ENCODE measurements at places on chromosomes 3 and 15. TPM values are rescaled to one million over a fixed set of nuclear protein-coding genes. Genes with fewer than 3 reads are reported as not detected.

DNA sequence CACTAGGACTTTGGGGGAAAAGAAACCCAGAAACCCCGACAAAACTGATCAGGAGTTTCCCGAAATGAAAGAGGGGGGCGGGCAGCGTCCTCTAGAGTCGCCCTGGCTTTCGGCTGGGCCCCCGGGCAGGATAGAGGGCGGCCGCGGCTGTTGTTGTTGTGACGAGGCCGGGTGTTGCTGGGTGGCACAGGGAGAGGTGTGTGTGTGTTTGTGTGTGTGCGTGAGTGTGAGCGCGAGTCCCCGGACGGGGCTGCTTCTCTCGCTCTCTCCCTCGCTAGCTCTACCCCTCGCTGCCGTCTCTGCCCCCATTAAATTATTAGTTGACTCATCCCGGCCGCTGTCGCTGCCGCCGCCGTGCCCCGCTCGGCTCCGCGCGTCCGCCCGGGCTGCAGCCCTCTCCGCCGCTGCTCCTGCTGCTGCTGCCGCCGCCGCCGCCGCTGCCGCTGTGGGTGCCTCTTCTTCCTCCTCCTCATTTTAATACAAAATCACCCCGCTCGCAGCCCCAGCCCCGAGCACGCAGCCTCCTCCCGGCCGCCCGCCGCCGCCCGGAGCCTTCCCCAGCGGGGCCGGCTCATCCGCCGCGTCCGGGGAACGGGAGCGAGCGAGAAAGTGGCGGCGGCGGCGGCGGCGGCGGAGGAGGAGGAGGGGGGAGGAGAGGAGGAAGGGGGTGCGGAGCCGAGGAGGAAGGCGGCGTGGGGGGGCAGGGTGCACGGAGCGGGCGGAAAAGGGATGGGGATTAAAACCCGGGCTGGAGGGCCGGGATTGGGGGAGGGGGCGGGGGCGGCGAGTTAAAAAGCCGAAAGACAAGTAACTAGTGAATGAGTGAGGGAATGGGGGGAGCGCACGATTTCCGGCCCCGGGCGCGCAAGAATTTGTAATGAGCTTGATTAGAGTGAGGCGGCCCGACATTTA lies at the start of gene SATB1:
TSS of gene SATB1 (minus strand) at position 611 of the 912 bp plus-strand sequence. CDS start 4,372 bp downstream, outside the sequence.
- peak; percentile 64 for DNase-seq

GRCh38 chr3:20080956-20081554 lies 40.8 kb downstream of the KAT2B start:
- DNase-seq: no peak

- DNase-seq: no peak
Measured at GRCh38 chr15:69574506-69574905, 121.9 kb downstream of the RPLP1 start.

- DNase-seq: no peak
Measured at GRCh38 chr3:145286937-145287336, 874.0 kb downstream of the PLOD2 start.

RTP2 gene
- not detected for total RNA-seq

- DNase-seq: no peak
Measured at GRCh38 chr3:126351086-126351770, 6.0 kb downstream of the KLF15 start.

- DNase-seq: no peak
Measured at GRCh38 chr3:187593451-187593850, 76.7 kb downstream of the SST start.

DNA sequence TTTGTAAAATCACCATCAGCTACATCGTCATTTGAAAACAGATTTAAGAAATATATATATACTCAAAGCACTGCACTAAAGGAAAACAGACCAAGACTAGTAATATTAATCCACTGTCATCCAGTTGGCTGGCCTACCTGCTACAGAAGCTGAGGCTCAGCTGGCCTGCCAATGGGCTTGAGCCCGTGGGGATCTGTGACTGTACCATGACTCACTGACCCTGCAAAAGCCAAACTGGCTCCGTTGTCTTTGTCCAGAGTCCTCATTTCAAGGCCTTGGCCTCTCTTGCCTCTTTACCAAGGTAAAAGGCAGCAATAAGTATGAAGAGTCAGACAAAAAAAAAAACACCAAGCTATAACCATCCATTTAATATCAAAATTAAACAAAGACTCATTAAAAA lies 463.5 kb upstream of the RASGRP1 start:
- no peak for DNase-seq

Measured in thymus (tissue), 14 donors.